ENCODE measurements at places on chromosomes 2 and 18. TPM values are rescaled to one million over a fixed set of nuclear protein-coding genes. Genes with fewer than 3 reads are reported as not detected.

- peaks cover 37% of the 10 kb centered on the region for H3K27me3 ChIP-seq
- H3K4me3 ChIP-seq = no peak overlapping the region
- H3K4me1 ChIP-seq = peaks cover 12% of the 10 kb centered on the region
- no peaks in the 10 kb centered on the region for H3K36me3 ChIP-seq
- DNase-seq = no peak
Observed at GRCh38 chr2:205883965-205884364, 201.7 kb downstream of the NRP2 start.

KCNJ13 gene
- not detected for total RNA-seq

GRCh38 chr2:174873471-174873870 is 109.2 kb upstream of the CHRNA1 start:
- H3K4me1 ChIP-seq = no peaks in the 10 kb centered on the region
- no peak overlapping the region for H3K27ac ChIP-seq
- H3K36me3 ChIP-seq = no peaks in the 10 kb centered on the region
- DNase-seq = no peak
- H3K4me3 ChIP-seq = no peak overlapping the region
- H3K27me3 ChIP-seq = peaks cover 6% of the 10 kb centered on the region

DNA sequence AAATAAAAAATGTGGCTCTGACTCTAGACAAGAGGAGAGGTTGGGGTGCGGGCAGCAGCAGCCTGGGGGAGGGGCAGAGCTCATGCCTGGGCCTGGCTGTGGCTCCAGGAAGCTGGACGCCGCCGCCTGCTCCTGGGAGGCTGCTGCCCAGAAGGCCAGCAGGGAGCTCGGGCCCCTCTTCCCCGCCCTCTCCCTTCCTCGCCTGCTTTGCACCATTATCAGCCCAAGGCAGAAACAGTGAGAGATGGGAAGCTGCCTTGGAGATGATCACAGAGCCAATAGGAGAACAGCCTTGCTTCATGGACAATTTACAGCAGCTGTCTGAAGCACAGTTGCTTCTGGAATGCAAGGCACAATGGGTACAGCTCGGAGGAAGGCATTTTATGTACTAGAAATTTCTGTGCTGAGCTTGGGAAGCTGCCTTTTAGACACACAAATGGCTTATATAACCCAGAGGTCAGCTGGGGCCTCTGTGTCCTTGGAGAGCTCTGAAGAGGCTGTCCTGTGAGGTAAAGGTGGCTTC is 55.3 kb upstream of the AFF3 start:
- no peak for DNase-seq
- no peaks in the 10 kb centered on the region for H3K4me1 ChIP-seq
- H3K36me3 ChIP-seq = no peaks in the 10 kb centered on the region
- no peak overlapping the region for H3K27ac ChIP-seq
- peaks cover 6% of the 10 kb centered on the region for H3K27me3 ChIP-seq
- no peak overlapping the region for H3K4me3 ChIP-seq

DNA sequence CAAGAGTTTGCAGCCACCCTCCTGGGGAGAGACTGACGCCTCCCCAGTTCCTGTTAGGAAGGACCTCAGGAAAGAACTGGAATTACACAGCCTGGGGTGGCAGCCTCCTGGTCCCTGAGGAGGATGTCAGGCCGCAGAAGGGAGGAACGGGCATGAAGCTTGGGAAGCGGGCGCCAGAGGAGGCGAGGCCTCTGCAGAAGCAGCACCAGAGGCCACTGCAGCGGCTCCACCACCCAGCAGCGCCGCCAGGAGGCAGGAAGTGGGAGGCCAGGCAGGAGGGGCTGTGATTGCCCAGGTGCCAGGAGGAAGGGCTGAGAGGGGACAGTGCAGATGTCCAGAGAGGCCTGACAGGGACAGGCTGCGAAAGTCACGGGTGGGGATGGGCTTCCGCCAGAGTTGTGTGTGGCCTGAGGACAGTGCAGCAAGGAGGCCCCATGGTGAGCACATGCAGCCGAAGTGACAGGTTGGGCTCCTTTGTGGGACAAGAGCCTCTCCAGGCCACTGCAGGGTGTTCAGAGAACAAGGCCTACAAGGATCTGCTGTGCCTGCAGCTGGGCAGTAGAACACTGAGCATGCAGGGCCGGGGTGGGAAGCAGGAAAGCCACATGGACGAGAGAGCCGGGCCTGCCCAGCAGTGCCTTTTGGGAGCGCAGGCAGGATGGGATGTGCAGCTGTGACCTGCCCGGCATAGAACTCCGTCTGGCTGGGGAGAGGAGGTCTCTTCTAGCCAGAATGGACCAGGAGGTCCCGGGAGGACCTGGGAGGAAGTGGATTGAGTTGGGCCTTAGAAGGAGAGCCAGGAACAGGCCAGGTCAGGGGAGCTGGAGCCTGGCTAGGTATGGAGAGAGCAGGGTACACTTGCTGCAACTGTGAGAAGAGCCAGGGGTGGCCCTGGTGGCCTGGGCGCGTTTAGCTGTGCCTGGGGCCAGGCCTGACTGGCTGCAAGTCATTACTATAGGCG is 39.1 kb upstream of the ALPP start:
- no peaks in the 10 kb centered on the region for H3K36me3 ChIP-seq
- H3K27me3 ChIP-seq = peaks cover 2% of the 10 kb centered on the region
- H3K4me1 ChIP-seq = peaks cover 3% of the 10 kb centered on the region

SEMA4F gene
- total RNA-seq = 5.3 TPM

FHOD3 gene
- total RNA-seq = not detected

GRCh38 chr2:121071034-121071504 is 213.9 kb downstream of the TFCP2L1 start:
- no peak for DNase-seq
- H3K4me3 ChIP-seq = no peak overlapping the region
- no peak overlapping the region for H3K27ac ChIP-seq
- no peaks in the 10 kb centered on the region for H3K36me3 ChIP-seq
- H3K27me3 ChIP-seq = peaks cover 2% of the 10 kb centered on the region

BIN1 gene
- total RNA-seq = 35.9 TPM

RIT2 gene
- not detected for total RNA-seq

DNA sequence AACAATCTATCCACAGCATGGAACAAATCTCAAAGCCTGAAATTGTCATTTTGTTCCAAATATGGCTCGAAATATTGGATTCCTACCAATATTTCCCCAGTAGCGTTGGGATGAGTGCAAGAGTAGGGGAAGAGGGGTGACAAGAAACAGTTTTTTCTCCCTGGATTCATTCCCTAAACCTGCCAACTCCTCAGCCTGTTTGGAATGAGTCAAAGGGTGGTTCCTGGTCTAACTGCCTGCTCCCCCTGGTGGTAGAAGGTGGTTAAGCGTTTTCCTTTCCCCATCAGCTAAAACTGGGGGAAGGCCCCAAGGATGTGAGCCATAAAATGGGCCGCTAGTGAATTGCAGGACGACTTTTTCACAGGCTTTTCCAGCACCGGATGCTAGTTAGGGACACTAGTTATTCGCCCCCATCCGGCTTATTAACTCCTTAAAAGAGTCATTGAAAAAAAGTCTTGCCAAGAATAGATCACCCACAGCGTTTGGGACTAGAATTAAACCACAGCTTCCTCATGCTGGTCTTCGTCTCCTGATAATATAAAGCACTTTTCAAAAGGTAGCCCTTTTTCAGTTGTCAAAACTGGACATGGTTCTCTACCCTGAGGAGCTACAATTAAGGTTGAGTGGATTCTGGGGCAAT is 72.5 kb downstream of the DHRS9 start:
- no peak overlapping the region for H3K27ac ChIP-seq
- no peaks in the 10 kb centered on the region for H3K4me1 ChIP-seq
- no peaks in the 10 kb centered on the region for H3K27me3 ChIP-seq
- peak; percentile 63 for DNase-seq

ITGA6 gene
- total RNA-seq = 15.6 TPM

DNA sequence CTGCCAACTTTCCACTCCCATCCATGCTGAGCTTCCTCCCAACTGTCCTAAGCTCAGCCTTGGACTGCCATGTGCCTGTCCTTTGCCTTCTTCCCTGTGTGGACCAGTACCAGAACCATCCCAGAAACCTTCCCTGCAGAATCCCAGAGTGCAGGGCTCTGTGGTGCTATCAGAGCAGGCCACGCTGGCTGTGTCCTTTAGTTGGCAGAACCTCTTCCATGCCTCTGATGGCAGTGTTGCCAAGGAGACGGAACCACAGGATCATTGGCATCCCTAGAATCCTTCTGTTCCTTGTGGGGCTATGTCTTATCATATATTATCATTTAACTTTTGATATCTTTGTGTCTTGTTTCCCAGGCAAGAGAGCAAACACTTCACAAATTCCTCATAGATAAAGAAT is 73.0 kb upstream of the NOSTRIN start:
- no peaks in the 10 kb centered on the region for H3K27me3 ChIP-seq
- H3K36me3 ChIP-seq = no peaks in the 10 kb centered on the region
- no peaks in the 10 kb centered on the region for H3K4me1 ChIP-seq
- DNase-seq = no peak

DNA sequence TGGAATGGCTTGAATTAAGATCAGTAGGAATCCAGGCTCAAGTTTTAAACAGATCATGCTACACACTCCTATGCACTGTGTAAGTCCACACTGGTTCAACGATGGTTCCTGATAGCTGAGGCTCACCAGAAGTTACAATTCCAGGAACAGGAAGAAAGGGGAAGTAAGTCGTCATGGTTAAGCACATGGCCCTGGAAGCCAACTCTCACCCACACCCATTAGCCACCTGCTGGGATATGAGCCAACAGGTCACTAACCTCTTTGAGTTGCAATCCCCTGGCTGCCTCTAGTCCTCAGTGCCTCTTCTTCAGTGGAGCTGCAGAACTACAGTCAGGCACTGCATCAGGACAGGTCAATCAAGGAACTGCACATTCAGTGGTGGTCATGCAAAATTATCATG is 133.5 kb downstream of the TMEM182 start:
- H3K27ac ChIP-seq = no peak overlapping the region
- H3K27me3 ChIP-seq = no peaks in the 10 kb centered on the region
- no peak for DNase-seq
- H3K4me1 ChIP-seq = no peaks in the 10 kb centered on the region
- no peak overlapping the region for H3K4me3 ChIP-seq

- H3K4me1 ChIP-seq = peaks cover 2% of the 10 kb centered on the region
- no peak overlapping the region for H3K4me3 ChIP-seq
- no peak overlapping the region for H3K27ac ChIP-seq
- no peak for DNase-seq
Observed at GRCh38 chr2:208036357-208036756, 11.0 kb upstream of the PLEKHM3 start.

DNA sequence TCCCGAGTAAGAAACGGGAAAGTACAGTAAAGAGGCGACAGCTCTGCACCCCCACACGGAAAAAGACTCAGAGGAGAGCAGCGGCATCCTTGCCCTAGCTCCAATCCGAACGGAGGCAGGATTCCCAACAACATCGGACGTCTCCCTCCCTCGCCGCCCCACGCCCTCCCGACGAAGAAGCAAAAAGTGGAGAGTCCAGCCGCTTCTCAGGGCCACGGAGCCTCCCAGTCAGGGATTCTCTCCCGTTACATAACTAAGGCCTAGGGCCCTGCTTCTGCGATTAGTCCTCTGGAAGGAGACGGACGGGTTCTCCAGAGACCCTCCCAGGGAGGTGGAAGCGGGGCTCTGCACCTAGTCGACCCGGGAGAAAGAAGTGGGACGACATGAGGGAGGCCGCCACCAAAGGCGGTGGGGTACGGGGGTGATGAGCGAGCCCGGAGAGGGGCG is 587 bp downstream of the SUMO1 start:
- no peak for DNase-seq
- H3K4me1 ChIP-seq = peaks cover 18% of the 10 kb centered on the region
- H3K4me3 ChIP-seq = peak overlapping the region; percentile 84
- H3K27ac ChIP-seq = peak overlapping the region; percentile 98

MFF gene
- 73.1 TPM for total RNA-seq

DNA sequence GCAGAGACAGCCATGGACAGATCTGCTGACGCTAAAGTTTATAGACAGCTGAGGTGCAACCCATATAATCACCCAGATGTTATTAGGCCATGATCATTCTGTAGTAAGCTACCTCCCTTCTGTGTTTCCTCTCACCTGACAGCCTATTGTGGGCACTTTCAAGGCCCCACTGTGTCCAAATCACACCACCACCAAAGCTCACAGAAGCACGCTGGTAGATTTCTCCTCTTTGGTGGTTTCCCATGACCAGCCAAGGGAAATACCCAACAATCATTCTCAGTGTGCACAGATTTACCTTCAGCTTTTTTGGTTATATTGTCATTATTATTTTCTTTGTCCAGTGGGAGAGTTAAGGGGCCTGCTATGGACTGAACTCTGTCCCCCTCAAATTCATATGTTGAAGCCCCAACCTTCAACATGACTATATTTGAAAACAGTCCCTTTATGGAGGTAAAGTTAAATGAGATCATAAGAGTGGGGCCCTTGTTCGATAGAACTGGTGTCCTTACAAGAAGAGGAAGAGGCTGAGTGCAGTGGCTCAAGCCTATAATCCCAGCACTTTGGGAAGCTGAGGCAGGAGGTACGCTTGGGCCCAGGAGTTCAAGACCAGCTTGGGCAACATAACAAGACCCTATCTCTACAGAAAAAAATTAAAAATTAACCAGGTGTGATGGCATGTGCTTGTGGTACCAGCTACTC is 74.0 kb upstream of the MSH6 start:
- H3K4me3 ChIP-seq = no peak overlapping the region
- peaks cover 2% of the 10 kb centered on the region for H3K27me3 ChIP-seq
- H3K27ac ChIP-seq = no peak overlapping the region
- no peaks in the 10 kb centered on the region for H3K4me1 ChIP-seq
- no peaks in the 10 kb centered on the region for H3K36me3 ChIP-seq

DNA sequence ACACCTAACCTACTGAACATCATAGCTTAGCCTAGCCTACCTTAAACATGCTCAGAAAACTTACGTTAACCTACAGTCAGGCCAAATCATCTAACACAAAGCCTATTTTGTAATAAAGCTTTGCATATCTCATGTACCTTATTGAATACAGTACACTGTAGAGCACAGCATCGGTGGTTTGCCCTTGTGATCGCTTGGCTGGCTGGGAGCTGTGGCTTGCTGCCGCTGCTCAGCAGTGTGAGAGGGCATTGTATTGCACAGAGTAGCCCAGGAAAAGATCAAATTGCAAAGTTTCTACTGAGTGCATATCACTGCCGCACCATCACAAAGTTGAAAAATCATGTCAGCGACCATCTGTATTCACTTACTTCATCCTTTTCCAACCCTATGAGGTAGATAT is 62.3 kb upstream of the NCK2 start:
- DNase-seq = no peak
- no peaks in the 10 kb centered on the region for H3K36me3 ChIP-seq
- H3K27ac ChIP-seq = no peak overlapping the region
- H3K4me1 ChIP-seq = no peaks in the 10 kb centered on the region
- H3K27me3 ChIP-seq = peaks cover 10% of the 10 kb centered on the region
- H3K4me3 ChIP-seq = no peak overlapping the region

VAMP5 gene
- 30.5 TPM for total RNA-seq

RAB17 gene
- total RNA-seq = not detected
